ENCODE measurements at places on chromosomes 5 and 9.

DNA sequence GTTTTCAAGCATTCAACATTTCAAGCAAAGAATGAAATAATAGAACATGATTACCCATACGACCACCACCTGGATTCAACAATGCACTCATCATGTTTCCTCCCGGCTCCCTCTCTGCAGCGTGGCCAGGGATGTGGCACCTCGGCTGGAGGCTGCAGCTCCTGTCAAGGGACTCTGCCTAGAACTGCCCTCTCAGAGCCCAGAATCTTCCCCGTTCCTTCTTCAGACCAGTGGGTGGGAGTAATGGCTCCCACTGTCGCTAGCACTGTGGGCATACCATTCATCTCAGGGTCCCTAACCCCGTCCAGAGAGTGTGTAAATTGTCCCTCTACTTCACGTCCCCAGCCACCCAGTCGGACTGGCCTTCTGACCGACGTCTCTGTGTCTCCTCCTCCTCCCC, 118.6 kb upstream of the COL5A1 start:
- no peak for DNase-seq

DNA sequence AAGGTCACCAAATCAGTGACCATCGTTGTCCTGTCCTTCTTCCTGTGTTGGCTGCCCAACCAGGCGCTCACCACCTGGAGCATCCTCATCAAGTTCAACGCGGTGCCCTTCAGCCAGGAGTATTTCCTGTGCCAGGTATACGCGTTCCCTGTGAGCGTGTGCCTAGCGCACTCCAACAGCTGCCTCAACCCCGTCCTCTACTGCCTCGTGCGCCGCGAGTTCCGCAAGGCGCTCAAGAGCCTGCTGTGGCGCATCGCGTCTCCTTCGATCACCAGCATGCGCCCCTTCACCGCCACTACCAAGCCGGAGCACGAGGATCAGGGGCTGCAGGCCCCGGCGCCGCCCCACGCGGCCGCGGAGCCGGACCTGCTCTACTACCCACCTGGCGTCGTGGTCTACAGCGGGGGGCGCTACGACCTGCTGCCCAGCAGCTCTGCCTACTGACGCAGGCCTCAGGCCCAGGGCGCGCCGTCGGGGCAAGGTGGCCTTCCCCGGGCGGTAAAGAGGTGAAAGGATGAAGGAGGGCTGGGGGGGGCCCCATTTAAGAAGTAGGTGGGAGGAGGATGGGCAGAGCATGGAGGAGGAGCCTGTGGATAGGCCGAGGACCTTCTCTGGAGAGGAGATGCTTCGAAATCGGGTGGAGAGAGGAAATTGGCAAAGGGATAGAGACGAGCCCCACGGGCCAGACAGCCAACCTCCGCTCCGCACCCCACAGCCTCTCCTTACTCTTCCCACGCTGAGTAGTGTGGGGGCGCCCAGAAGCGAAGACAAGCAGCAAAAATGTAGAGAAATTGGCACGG, 1.7 kb downstream of the RXFP3 start:
- DNase-seq: no peak

DNA sequence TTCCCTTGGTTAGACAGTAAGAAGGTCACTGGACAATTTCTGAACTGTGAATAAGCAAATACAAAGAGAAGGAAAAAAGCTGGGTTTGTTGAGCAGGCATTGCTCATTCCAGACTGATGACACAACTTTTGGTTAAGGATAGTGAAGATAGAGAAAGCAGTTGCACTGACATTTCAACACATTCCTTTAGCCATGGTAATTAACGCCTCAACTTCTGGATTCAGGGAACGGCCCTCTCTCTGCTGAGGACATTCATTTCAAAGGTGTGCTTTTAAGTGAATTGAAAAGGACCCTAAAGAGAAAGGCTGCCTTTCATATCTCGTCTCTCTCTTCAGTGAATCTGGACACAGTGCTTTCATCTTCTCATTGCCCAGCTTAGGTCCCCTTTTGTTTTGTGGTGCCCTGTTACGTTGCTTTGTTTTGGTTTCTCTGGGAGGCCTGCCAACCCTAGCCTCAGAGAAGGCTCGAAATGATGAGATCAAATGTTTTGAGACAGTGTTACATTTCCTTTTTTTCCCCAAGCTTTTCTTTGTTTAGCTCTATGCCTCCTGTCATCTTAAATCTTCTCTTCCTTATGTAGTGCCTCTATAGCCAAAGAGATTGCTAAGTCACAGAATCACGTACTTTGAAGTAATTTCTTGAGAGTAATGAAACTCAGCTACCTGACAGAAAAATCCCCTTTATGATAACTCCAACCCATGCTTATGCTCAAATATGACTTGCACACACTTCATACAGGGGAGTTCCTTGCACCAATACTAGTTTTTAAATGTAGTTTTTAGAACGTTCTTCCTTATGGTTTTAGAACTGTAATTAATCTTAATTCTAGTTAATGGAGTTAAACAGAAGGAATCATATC, 94.4 kb upstream of the IFNE start:
- DNase-seq: peak; percentile 53

DNA sequence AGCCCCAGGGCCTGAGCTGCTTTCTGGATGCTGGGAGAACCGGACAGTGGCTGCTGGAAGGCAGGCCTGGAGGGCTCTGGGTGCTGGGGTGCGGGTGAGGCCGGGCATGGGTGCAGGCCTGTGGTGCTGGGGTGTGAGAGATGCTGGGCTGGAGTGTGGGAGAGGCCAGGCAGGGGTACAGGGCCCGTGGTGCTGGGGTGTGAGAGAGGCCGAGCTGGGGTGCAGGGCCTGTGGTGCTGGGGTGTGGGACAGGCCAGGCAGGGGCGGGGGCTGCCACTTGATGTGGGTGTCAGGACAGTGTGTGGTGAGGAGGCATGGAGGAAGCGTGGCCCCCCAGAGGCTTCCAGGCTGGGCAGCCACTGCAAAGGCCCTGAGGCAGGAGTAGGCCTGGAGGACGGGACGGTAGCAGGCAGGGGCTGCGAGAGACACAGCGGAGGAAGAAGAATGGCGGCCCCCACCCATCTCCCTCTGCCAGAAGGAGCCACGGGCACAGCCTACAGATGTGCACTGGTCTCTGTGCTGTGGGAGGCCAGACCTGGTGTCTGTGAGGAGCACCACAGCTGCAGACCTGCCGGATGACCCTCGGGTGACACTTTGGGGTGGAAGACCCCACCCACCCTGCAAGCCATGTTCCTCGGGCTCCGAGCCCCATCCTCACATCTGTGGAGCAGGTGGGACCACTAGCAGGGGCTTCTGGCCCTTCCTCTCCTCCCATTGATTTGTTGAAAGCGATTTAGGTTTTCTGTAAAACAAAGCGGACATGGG, 9.3 kb downstream of the NKD2 start:
- DNase-seq: no peak

DNA sequence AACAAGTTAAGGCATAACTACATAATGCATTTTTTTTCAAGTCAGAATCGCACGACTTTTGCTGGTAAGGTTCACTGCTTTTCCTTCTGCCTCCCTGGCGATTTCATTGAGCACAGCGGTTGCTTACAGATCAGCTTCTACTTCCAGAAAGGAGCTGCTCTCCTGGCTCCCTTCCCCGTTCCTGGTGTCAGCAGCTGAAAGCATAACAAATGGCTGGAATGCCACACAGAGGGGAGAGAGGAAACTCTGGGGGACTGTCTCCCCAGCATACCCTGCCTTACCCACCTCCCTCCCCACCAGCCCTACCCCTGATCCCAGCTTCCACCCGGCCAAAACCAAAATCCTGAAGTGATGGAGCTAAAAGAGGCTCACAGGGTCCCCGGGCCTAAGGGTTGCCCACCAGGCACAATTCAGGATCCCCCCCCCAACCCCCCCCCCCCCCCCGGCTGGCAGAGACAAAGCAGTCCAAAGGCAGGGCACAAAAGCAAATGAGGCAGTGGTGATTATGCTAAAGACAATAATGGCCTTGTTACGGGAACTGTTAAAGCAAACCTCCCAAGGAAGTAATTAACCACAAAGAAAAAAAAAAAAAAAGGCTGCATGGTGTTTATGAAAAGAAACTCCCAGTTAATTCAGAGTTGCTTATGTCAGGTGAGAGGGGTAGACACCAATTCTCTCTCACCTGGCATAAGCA, 126.1 kb upstream of the WWC1 start:
- DNase-seq: peak; percentile 5

GRCh38 chr5:57452885-57453284, 29.7 kb downstream of the ACTBL2 start:
- no peak for DNase-seq

- no peak for DNase-seq
These were observed 455.7 kb upstream of the NUDT12 start for GRCh38 chr5:104018299-104018698.

DNA sequence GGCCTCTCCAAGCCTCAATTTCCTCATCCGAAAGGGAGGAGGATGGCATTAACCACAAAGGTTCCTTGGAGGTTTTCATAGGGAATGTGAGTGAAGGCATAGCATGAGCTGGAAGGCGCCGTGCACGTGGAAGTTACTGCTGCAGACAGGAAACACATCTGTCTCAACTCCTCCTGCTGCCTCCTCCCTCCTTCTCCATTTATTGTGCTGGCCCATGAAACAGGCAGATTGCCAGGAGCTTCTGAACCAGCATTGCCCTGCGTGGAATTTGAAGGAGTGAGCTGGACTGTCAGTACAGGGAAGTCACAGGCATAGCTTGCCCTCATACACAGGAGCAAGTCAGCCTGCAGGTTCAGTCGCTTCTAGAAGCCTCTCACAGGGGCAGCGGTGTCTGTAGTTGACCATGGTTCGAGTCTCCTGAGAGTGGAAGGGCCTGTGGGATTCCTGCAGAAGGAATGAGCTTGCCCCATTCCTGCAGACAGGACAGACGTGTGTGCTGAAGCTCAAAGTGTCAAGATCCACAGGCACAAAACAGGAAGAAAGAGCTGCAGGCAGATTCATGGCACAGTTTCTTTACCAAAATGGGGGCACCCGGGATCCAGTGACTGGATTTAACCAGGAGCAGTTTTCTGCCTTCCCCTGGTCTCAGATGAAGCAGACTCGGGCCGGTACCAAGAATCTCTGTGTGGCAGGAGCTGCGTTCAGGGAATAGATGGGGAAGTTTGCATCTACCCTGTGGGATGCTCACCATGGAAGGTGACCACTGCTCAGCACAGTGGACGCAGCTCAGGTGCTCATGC, 48.7 kb upstream of the CTSL start:
- no peak for DNase-seq

- no peak for DNase-seq
These were observed 1.3 kb downstream of the DNAI1 start for GRCh38 chr9:34459941-34460340.

- peak; percentile 28 for DNase-seq
These were observed 4.9 kb downstream of the MRPL22 start for GRCh38 chr5:154945695-154946301.

DNA sequence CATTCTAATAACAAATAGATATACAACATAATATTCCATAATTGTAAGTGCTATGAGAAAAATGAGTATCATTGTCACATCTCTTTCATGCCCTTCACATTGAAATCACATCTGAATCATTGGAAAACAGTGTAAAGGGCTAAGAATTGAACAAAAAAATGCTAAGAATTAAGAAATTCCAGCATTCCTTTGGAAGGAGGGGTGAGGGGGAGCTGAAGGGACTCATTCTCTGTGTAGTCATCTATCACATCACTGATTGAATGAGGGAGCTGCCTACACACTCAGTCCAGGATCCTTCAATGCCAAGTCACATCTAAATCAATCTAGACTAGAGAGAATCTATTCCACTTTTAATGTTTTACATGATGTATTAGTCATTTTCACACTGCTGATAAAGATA, 286.6 kb downstream of the DTWD2 start:
- peak; percentile 7 for DNase-seq

GRCh38 chr5:160339406-160340130, 27.2 kb upstream of the CCNJL start:
- DNase-seq: no peak

DNA sequence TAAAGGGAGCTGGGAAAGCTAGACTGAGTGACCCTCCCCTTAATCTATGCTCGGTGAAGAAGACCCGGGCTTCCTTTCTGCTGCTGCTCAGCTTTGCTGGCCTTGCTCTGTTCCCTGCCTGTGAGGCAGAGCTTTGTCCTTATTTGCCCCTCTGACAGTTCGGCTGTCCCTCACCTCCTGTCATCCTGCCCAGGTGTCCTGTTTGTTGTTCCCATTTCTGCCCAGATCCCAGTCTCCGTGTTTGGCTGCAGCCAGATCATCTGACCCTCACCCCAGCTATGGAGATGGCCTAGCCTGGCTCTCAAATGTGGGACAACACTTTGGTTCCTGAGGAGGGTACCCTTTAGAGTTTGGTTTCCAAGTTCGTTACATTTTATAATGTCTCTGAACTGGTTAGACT, 20.2 kb downstream of the OTULIN start:
- no peak for DNase-seq
